ENCODE measurements at places on chromosomes 6 and 20.

DNA sequence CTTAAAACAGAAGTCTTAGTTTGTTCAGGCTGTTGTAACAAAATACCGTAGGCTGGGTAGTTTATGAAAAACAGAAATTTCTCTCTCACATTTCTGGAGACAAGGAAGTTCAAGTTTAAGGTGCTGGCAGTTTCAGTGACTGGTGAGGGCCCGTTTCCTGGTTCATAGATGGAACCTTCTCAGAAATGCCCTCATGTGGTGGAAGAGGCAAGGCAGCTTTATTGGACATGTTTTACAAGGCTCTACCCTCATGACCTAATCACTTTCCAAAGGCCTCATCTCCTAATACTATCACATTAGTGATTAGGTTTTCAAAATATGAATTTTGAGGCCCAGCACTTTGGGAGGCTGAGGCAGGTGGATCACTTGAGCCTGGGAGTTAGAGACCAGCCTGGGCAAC, 2.4 kb downstream of the HEBP2 start:
- DNase-seq = no peak

DNA sequence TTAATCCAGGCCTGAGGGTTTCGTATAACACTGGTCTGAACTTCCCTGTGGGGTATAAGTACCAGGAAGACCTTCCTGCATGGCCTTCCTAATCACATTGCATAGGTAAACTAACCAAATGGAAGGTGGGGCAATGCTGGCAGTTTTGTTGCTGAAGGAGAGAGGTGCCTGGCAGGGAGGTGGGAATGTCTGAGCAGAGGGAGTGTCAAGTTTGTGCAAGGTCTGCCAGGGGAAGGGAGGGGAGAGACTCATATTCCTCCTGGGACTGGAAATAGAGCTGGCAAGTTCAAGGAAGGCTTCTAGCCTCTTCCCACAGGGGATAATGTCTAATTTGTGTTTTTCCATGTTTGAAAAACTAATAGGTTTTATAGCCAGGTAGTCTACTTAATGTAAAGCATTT, 70.6 kb downstream of the HDDC2 start:
- no peak for DNase-seq

DNA sequence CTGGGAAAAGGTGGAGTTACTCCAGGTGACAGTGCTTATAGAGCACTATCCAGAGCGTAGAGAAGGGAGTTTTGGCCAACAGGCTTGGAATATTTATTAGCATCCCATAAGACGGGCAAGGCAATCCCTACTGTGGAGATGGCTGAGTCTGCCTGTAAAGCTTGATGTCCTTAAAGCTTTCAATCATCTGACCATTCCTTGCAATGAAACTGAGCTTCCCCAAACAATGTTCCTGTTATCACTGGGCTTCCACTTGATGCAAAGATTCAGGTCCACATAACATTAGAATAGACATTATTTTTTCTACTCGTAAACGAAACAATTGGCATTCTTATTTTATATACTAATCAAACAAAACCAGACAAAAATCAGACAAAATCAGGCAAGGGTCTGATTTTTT, 48.4 kb upstream of the PIM1 start:
- DNase-seq = no peak

- peak; percentile 65 for DNase-seq
Measured at GRCh38 chr20:53227523-53227922, 255.4 kb downstream of the TSHZ2 start.

GRCh38 chr20:44212792-44213191, 2.2 kb upstream of the OSER1 start:
- DNase-seq = no peak

DNA sequence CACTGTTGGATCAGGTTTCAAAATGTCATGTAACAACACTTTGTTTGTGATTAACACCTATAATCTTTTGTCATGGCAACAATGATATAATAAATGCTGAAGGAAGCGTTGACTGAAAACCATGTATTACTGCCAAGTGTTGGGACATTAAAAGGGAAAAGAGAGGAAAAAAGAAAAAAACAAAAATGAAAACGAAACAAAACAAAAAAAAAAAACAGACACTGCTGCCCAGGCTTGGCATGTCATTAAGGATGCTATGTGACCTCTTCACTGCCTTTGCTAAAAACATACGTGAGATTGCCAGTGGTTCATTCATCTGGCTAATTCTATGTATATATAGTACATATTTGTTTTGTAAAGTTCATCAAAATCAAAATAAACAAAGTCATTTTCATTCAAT, 516.7 kb upstream of the RNF217 start:
- no peak for DNase-seq

- DNase-seq = peak; percentile 91
Measured at GRCh38 chr20:6765469-6766058, 1.9 kb upstream of the BMP2 start.

DNA sequence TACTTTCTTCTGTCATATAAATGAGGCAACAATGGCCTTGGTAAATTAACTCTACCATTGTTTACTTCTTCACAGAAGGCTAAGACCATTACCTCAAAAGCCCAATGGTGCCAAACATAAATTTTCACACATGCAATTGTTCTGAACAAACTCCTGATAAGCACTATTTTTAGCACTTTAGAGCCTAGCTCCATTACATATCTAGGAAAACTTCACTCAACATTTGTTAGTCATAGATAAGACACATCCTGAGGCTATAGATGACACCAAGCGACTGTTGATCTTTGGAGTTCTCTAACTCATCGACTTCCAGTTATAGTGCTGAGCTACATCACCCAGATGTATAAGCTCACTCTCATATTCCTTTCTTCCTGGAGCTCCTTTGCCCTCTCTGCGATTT, 245.9 kb downstream of the EYS start:
- DNase-seq = no peak

- DNase-seq = peak; percentile 26
Measured at GRCh38 chr6:137339929-137340559, 120.9 kb upstream of the IFNGR1 start.

DNA sequence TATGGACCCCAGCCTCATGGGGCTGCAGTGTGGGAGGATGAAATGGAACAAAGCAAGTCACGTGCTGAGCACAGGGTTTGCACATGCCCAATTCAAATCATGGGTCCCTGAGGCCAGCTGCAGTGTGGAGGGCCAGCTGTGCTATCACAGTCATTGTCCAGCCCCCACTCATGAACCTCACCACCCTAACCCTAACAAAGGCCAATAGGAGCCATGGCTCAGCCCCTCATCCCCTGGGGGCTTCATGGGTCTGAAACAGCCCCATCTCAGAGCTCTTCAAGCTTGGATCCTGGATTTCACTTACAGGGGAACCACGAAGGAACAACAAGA, 125.6 kb upstream of the MAFB start:
- no peak for DNase-seq

- DNase-seq = no peak
Measured at GRCh38 chr6:89308525-89309395, 6.3 kb downstream of the GABRR2 start.

DNA sequence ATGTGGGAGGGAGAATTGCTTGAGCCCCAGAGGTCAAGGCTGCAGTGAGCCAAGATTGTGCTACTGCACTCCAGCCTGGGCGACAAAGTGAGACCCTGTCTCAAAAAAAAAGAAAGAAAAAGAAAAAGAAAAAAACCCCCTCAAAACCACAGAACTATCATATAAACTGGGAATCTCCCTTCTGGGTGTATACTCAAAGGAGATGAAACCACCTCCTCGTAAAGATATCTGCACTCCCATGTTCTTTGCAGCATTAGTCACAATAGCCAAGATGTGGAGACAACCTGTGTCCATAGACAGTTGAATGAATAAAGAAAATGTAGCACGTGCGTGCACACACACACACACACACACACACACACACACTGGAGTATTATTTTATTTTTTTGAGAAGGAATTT, 8.5 kb upstream of the AFG1L start:
- no peak for DNase-seq

DNA sequence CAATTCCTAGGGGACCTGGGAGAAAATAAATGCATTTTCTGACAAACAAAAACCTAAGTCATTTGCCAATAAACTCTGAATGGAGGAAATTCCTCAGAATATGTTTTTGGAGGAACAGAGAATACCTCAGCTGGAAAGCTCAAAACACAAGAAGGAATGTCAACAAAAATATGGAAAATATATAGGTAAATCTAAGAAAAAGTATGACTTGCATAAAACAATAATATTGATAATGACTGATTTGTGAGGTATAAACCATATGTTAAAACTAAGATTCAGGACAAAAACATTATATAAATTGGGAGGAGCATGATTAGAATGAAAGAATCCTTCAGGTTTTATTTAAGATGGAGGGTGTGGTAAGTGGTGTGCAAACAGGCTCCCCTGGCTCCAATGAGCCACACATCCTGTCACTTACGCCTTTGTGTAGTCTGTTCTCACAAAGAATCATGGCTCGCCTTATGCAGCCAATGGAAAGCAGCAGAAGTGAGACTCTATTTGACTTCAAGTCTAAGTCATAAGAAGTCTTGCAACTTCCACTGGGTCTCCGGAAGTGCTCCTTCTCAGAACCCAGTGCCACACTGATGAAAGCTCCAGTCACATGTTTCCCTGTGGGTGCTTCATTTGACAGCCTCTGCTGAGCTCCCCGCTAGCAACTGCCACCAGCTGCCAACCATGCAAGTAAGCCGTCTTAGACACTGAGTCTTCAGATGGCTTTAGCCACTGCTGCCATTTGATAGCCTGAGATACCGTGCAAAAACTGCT, 8.1 kb downstream of the CFAP61 start:
- no peak for DNase-seq

- DNase-seq = peak; percentile 82
Measured at GRCh38 chr20:23668477-23668951, 20.3 kb downstream of the CST4 start.

- DNase-seq = peak; percentile 71
Measured at GRCh38 chr6:115887891-115888290, 172.8 kb downstream of the FRK start.

Measured in eye (tissue), 1 donor.